Prostate gland (tissue), 2 donors: ENCODE measurements at places on chromosomes 4 and X. TPM values are rescaled to one million over a fixed set of nuclear protein-coding genes. Genes with fewer than 3 reads are reported as not detected.

DNA sequence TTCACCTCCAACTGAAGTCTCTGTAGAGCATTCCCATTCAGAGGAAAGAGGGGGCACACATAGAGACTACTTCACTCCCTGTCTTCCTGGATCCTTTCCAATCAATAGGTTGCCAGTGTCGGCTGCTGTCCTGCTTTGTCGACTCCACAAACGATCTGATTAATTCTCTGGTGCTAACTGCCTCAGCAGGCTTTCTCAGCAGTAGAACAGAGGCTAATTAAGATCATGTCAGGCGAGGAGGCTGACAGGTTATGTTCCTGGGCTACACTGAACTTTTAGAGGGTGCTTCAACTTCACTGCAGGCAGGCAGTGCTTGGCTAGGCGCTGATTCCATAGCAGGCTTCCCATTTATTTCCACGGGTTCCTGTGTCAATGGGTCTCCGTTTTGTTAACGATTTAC, 79.2 kb downstream of the GRIA3 start:
- no peak for DNase-seq
- no peaks in the 10 kb centered on the region for H3K36me3 ChIP-seq
- H3K27me3 ChIP-seq, result no peaks in the 10 kb centered on the region

Gene GPR173
- 3.6 TPM for total RNA-seq

Gene HTRA3
- total RNA-seq, result 18.9 TPM

Gene FAM149A
- total RNA-seq, result 12.9 TPM

DNA sequence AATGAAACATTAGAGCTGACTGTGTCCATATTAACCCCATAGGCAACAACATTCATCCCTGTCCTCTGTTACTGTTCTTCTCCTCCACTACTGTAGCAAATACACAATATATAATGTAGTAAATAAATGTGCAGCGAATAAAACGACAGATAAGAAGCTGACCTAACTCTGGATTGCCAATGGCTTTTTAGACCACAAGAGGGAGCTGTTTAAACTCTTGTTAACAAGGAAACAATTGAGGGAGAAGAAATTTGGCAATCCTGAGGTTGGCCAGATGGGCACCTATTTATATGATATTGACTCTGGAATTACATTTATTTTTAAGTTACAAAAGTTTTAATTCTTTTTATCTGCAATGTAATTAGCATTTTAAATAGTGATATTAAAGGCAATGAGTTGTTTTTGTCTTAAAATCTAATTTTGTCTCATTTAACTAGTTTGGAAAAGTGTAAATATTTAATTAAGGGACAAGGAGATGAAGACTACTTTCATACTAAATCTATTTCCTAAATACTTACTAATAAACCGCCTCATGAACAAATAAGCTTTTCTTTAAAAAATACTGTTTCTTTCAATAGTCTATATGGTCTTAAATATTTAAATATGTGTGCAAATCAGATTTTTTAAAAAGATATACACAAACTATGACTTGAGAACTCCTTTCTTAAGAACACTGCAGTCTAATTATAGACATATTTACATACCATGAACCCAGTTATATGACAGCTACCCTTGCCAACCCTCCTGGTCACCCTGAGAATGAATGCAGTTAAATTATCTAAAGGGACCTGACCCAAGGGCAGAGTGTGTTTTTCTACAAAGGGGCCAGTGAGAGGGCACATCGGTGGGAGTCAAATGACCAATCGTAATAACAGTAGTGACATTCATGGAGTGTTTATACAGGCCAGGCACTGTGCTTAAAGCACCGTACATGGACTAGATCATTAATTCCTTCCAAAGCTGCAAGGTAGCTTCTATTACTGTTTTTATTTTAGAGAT, 52.9 kb upstream of the HPF1 start:
- no peaks in the 10 kb centered on the region for H3K36me3 ChIP-seq
- no peak overlapping the region for H3K4me3 ChIP-seq
- no peaks in the 10 kb centered on the region for H3K4me1 ChIP-seq
- no peak overlapping the region for H3K27ac ChIP-seq

GRCh38 chr4:6475492-6476020, 3.1 kb upstream of the PPP2R2C start:
- no peak for DNase-seq
- no peaks in the 10 kb centered on the region for H3K27me3 ChIP-seq
- H3K4me3 ChIP-seq, result no peak overlapping the region
- H3K36me3 ChIP-seq, result no peaks in the 10 kb centered on the region

GRCh38 chr4:140102421-140102820, 51.6 kb downstream of the MAML3 start:
- no peak overlapping the region for H3K4me3 ChIP-seq
- no peaks in the 10 kb centered on the region for H3K36me3 ChIP-seq
- DNase-seq, result no peak
- H3K27ac ChIP-seq, result no peak overlapping the region

- H3K27ac ChIP-seq, result no peak overlapping the region
- H3K36me3 ChIP-seq, result no peaks in the 10 kb centered on the region
- H3K4me1 ChIP-seq, result no peaks in the 10 kb centered on the region
- no peaks in the 10 kb centered on the region for H3K27me3 ChIP-seq
- no peak overlapping the region for H3K4me3 ChIP-seq
- no peak for DNase-seq
These were observed 73.9 kb downstream of the REPS2 start for GRCh38 chrX:17020356-17020755.

DNA sequence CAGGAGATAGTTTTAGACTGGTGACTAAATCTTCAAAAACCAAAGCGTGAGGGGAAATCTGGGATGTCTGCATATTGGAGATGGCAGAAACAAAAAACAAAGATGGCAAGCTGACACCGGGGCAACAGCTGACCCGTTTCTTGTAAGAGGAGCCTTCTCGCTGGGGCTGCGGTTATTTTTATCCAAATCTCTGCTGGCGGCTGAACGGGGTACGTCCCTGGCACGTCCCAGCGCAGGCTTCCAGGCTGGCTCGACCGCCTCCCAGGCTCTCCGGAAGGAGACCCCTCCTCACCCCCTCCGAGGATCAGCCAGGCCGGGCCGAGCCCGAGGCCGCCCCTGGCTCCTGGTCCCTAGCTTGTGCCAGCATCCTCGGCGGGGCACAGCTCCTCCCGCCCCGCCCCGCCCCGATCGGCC, 403 bp downstream of the SGCB start:
- H3K27ac ChIP-seq, result peak overlapping the region; percentile 66
- no peak for DNase-seq
- H3K4me1 ChIP-seq, result no peaks in the 10 kb centered on the region
- no peaks in the 10 kb centered on the region for H3K36me3 ChIP-seq
- H3K4me3 ChIP-seq, result peak overlapping the region; percentile 73

DNA sequence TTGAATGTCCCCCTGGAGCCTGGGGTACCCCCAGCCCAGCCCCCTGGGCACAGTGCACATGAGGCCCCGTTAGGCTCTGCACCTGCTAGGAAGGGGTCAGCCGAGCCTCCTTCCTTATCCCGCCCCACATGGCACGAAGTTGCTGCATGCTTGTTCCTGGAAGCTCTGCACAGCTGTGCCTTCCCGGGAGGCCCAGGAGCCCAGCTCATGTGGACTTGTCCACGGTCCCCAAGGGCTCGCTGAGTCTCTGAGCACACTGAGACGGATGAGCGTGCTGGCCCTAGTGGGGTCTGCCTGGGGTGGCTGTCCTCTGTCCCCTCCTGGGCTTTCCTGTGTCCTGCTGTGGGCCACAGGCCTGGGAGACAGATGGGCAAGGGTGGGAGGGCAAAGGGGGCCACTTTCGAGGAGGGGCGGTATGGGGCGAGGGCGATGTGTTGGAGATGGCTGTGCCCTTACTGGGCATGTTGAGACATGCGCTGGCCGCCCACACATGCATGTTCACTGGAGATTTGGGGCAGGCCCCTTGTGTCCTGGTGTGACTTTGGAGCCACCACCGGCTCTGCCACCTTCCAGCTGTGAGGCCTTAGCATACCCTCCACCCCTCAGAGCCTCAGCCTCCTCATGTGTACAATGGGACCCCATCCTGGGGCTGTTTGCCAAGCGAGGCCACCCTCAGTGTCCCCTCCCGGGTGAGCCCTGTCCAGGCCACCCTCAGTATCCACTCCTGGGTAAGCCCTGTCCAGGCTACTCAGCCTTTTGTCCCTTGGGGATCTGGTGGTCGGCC, 237.6 kb downstream of the AFAP1 start:
- no peaks in the 10 kb centered on the region for H3K36me3 ChIP-seq
- no peaks in the 10 kb centered on the region for H3K27me3 ChIP-seq
- no peaks in the 10 kb centered on the region for H3K4me1 ChIP-seq

GRCh38 chr4:175419236-175419718, 392.8 kb downstream of the GPM6A start:
- no peak overlapping the region for H3K4me3 ChIP-seq
- H3K36me3 ChIP-seq, result no peaks in the 10 kb centered on the region
- DNase-seq, result no peak

DNA sequence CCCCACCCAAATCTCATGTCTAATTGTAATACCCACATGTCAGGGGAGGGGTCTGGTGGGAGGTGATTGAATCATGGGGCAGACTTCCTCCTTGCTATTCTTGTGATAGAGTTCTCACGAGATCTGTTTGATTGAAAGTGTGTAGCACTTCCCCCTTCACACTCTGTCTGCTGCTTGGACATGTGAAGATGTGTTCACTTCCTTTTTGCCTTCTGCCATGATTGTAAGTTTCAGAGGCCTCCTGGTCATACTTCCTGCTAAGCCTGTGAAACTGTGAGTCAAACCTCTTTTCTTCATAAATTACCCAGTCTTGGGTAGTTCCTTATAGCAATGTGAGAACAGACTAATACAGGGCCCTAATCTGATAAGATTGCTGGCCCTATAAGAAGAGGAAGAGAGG, 1514.8 kb downstream of the RPA4 start:
- H3K27me3 ChIP-seq, result no peaks in the 10 kb centered on the region
- no peak overlapping the region for H3K4me3 ChIP-seq
- H3K36me3 ChIP-seq, result no peaks in the 10 kb centered on the region
- H3K27ac ChIP-seq, result no peak overlapping the region

Gene MGAT4D
- 3.2 TPM for total RNA-seq

GRCh38 chr4:13203101-13203500, 281.0 kb downstream of the RAB28 start:
- no peak for DNase-seq
- no peak overlapping the region for H3K4me3 ChIP-seq
- no peaks in the 10 kb centered on the region for H3K4me1 ChIP-seq
- no peaks in the 10 kb centered on the region for H3K36me3 ChIP-seq
- H3K27me3 ChIP-seq, result no peaks in the 10 kb centered on the region

DNA sequence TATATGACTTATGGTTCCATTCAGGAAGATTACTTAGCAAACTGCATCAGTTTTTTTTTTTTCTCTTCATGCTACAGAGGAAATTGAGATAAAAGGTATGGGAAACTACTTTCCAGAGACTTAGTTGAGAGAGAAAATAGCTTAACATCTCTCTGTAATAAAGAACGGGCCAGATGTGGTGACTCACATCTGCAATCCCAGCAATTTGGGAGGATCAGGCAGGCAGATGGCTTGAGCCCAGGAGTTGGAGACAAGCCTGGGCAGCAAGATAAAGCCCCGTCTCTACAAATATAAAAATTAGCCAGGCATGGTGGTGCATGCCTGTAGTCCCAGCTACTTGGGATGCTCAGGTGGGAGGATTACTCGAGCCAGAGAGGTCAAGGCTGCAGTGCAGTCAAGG, 271.2 kb upstream of the TENM3 start:
- H3K4me1 ChIP-seq, result no peaks in the 10 kb centered on the region
- no peaks in the 10 kb centered on the region for H3K27me3 ChIP-seq
- no peaks in the 10 kb centered on the region for H3K36me3 ChIP-seq
- no peak for DNase-seq

Gene SPIN4
- total RNA-seq, result 3.5 TPM

DNA sequence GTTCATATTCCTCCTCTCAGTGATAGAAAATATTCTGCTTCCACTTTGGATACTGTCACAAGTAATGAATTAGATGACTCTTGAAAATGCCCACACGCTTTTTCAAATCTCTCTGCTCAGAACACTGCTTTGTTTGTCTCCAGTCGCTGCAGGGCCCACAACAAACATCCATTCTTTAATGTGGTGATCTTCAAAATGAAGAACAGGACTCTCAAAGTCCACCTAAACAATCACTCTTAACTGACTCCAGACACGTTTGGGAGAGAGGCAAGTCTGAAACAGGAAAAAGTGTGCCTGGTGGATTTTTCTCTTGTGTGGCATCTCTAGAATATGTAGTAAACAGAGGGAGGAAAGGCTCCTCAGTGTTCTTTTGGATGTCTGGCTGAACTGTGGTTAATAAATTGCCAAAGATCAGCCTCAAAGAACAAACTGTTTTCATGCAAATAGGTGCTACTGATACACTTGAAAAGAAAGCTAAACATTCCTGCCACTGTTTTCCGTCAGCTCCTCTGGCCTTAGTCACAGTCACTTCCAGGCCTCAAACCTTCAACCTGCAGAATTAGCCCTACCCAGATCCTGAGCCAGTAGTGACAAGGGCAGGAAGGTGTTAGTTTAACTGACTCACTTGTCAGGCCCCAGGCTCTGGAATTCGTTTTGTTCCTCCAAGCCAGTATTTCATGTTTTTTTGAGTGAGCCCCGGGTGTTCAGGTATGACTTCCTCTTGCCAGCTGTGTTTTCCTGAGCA, 259.6 kb upstream of the GPC4 start:
- no peaks in the 10 kb centered on the region for H3K4me1 ChIP-seq
- H3K27ac ChIP-seq, result no peak overlapping the region
- no peak overlapping the region for H3K4me3 ChIP-seq
- no peaks in the 10 kb centered on the region for H3K36me3 ChIP-seq
- H3K27me3 ChIP-seq, result no peaks in the 10 kb centered on the region

Gene ATP11C
- 23.2 TPM for total RNA-seq
